ENCODE measurements at places on chromosomes 5 and 9.
A peak's percentile ranks its signal among the peaks of the same experiment; 100 is the strongest.

GRCh38 chr5:76406673-76407072 is 3.6 kb downstream of the IQGAP2 start:
- DNase-seq, result peak; percentile 60

DNA sequence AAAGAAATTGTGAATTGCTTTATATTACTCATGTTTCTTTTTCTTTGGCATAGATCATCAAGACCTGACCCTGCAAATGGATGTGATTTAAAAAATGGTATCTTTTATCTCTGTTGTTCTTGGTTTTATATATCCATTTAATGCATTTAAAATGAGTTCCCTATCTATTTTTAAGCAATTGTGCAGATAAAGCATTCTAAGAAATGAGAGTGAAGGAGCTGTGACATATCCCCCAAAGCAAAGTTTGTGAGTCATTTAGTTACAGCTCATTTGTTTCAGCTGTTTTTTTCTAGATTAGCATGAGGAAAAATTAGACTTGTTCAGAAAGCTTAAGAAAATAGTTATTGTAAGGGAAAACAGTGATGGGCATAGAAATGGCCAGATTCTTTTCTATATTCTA is 7.6 kb upstream of the ELOVL7 start:
- no peak for DNase-seq

GRCh38 chr9:5632540-5632939 is 3.6 kb downstream of the RIC1 start:
- no peak for DNase-seq

- DNase-seq, result no peak
These were observed 68.3 kb downstream of the TBCA start for GRCh38 chr5:77707791-77708190.

DNA sequence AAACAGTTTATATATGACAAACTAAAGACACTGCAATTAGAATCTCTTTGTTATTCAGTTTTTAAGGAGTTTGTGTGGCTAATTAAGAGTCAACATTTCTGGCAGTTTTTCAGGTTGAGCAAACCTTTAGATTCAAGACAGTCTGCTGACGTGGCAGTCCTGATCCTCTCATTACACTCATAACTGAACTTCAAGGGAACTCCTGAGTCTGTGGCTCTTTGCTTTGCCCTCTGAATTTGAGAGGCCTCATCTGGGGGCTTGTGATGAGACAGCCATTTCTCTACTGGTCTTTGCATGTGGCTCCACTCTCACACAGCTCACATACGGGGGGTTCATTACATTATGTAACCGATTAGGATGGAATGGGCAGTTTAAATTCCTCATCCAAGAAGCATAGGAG is 182.9 kb upstream of the MEF2C start:
- no peak for DNase-seq

DNA sequence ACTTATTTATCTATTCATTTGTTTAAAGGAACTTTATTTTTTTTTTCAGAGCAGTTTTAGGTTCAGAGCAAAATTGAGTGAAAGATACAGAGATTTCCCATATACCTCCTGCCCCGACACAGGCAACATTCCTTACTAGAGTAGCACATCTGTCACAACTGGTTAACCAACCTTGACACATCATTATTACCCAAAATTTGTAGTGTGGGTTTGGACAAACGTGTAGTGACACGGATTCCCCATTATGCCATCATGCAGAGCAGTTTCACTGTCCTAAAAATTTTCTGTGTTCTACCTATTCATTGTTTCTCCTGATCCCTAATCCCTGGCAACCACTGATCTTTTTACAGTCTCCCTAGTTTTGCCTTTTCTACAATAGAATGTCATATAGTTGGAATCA is 57.3 kb upstream of the LHFPL2 start:
- DNase-seq, result no peak

DNA sequence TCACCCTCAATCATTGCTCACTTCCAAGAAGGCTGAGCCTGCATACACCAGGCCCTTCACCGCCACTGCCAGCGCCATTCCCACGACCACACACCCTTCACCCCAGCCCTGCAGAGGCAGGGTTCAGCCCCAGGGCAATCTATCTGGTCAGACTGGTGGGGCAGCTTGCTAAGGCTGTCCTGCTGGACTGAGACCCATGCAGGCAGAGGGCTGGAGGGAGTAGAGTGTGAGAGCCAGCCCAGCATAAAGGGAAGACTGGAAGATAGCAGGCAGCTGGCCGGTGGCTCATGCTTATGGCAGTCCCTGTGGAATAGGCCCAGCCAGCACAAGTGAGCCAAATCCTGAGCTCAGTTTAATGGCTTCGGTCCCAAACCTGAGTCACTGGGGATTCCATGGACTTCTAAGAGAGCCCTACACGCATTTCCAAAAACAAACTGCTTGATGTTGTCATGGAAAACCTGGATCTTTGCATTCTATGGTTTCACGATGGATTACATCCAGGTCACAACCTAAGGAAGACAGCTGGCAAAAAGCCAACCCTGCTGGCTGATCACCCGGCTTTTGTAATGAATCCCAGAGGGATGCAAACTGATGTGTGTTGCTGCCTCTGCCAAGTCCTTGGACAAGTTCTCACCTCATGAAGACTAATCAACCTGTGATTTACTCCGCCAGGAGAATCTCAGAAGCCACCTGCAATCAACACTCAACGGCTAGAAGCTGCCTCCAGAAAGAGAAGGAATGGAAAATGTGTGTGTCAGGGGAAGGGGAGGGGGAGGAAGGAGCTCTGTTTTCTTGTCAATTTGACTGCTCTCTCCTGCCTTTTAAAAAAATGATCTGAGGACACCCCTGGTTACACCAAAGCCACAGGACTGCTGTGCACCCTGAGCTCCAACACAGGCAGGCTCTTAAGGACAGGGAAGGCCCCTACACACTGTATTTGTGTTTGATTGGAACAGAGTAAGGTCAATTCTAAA is 143.6 kb downstream of the LHFPL2 start:
- DNase-seq, result no peak

DNA sequence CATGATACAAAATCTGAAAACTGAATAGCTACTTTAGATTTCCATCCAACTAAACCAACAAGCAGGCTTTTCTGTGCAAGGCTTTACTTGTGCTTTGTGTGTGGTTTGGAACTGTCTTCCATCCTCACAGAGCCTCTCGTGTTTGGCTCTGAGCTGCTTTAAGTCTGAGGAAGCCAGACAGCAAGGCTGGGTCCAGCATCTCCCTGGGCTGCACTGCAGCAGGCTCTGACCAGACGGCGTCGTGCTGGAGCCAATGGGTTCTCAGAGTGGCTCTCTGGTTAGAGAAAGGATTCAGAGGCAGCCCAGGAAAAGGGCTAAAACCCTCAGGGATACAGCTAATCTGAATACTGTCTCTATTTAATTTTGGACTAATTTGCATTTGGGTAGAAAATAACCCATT is 207.9 kb upstream of the EFNA5 start:
- no peak for DNase-seq

DNA sequence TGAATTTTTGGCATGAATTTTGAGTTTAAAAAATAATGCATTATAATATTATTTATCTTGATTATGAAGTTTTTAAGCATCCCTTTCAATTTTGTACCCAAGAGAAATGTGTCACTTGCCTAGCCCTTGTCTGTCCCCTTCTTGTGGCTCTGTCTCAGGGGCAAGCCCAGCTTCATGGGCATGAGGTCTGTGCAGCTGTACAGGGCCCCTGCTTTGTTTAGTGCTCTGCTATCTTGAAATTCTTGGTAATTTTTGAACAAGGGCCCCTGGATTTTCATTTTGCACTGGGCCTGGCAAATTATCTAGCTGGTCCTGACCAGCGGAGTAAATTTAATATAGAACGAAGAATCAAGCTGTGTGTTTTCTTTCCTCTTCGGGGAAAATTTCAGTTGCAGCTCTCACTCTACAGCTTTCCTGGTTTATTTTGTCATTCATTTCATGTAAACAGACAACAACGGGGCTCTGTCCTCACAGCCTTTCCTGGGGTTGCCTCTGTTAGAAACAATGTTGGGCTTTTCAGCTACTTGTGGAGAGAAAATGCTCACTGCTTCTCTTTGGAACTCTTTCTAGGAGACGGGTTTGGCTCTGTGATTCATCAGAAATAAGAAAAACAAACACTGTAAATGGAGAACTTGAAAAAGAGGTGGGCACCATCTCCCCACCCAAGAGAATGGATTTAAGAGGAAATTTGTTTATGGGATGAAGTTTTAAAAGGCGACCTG is 41.1 kb downstream of the LIX1 start:
- DNase-seq, result no peak

DNA sequence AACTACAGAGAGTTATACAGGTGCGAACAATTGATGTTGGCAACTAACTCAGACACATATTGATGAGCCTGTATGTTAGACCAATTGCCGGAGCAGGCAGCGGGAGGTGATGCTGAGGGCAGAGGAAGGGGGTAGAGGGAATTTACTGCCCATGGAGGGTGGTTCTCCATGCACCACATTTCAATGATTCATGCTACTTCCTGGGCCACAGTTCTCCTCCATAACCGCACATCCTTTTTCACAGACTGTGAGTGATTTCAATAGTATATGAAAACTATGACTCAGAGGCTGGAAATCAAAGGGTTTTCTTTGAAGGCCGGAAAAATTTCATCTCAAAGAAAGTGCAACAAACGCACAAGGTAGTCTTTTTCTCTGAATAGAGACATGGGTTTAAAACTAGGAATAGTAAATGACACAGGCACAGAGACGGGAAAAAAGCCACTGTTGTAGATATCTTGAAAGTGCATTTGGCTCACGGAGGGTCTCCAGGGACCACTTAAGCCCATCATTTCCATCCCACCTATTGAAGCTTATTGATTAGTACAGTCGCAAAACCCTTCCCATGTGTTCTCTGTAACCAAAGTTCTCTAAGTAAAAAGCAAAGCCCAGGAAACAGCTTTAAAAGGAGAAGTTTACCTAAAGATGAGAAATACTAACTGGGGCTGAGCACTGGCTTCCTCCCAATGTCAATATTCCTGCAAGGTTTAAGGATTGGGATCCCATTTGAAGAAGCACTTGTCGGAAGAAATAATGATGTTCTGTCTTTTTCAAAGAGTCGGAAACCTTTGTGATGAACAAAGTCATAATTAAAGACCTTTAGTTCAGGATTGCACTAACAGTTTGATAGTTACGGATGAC is 28.0 kb upstream of the ADAM19 start:
- peak; percentile 75 for DNase-seq
